ENCODE measurements at places on chromosomes 1 and 21.

DNA sequence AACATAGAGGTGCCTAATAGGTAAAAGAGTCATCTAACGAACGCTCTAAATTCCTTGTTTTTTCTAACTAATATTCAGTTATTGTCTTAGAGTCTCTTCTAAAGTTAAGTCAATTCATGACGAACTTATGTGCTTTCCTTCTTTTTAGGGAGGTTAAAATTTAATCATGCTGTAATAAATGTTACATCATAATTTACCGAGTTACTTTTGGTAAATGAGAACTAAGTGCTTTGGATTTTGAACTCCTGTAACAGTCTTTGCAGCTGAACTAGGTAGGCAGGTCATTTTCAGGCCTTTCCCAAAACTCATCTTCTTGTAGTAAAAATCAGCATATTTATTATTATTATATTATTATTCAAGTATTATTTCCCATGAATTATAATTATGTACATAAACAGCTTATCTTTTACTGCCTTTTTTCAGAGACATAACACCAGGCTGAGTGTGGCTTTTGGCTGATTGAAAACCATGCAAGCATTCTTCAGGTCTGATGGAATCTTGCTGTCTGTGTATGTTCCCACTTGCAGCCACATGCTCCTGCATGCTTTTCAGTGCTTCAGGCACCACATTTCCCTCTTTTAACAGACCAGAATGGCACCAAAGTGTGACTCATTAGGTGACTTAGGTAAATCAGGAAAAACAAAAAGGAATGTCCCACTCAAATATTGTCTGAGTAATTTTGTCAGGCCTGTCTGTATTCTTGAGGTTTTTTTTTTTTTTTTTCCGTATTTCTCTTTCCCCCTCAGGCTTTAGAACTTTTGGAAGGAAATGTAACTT is 81.0 kb upstream of the CD55 start:
- no peak for DNase-seq

DNA sequence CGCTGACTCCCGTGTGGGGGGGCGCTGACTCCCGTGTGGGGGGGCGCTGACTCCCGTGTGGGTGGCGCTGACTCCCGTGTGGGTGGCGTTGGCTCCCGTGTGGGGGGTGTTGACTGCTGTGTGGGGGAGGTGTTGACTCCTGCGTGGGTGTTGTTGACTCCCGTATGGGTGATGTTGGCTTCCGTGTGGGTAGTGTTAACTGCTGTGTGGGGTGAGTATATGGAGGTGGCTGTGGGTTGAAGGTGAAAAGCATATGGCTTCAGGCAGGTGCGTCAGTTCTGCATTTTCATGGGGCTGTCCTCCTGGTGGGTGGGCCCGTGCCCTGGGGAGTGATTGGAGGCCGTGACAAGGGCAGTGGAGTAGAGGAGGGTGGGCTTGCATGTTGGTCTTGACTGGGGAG is 7.9 kb downstream of the PLCH2 start:
- no peak for DNase-seq

DNA sequence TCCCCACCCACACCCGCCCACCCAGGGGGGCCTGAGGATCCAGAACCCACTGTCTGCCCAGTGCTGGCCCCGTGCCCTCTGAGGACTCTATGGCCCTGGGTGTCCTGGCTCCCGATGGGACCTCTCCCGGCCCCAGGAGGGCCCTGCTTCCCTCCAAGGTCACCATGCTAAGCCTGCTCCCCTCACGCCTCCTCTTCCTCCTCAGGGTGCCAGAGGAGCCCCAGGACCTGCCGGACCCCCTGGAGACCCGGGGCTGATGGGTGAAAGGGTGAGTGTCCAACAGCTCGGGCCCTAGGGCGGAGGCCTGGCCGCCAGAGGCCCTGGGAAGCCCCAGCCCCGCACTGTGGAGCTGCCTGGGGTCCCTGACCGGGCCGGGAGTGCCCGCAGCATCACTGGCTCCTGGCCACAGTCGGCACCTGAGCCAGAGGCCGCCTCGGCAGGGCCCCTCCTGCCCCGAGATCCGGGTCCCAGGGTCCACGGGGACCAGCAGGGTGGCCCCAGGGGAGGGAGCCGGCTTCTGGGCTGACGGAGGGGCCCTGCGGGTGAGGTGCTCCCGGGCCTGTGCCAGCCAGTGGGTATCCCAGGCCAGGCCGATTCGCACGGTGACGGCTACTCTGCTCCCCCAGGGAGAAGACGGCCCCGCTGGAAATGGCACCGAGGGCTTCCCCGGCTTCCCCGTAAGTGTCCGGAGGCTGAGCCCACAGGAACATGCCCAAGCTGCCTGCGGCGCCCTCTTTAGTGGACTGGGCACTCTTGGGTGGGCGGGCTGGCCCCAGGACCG is 16.1 kb downstream of the COL6A1 start:
- DNase-seq = no peak

- DNase-seq = no peak
These were observed 49.8 kb downstream of the SKI start for GRCh38 chr1:2277741-2278488.

DNA sequence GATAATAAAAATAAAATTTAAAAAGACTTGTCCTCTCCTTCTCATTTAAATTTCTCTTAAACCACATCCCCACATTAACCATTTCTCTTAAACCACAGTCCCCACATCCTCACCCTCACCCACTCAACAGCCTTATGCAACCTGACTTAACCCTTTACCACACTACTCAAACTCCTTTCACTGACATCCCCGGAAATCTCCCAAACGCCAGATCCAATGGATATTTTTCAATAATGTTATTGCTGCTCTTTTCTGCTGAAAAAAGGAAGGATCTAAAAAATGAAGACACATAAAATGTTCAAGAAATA is 54.2 kb upstream of the EEIG2 start:
- peak; percentile 74 for DNase-seq

- DNase-seq = no peak
These were observed 1.4 kb upstream of the TBX19 start for GRCh38 chr1:168279253-168279652.

- DNase-seq = no peak
These were observed 80.7 kb upstream of the MROH9 start for GRCh38 chr1:170854677-170855076.

DNA sequence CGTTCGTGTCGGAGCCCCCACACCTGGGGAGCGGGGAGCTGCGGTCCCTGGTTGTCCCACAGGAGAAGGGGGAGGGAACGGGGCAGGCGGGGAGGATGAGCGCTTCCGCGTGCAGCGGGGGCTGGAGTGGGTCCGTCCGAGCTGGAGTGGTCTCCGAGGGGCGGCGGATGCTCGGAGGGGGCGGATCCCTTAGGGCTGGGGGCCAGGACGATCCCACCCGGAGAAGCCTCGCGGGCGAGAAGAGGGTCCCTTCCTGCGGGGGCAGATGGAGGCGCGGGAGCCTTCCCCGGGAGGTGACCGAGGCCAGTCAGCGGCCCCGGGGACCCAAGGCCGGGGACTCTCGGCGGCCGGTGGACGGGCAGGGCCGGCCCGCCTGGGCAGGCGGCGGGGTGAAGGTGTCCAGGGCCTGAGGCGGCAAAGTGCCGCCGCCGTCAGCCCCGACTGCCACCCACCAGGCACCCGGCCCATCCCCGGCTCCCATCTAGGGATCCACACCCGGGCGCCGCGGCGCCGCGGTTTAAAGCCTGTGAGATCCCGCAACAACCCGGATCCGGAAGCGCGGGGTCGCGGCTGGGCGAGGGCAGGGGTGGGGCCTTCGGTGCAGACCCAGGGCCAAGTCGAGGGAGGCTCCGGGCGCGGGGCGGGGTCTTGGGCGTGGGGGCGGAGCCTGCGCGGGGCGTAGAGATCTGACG is 5.3 kb upstream of the CCDC27 start:
- peak; percentile 31 for DNase-seq

- no peak for DNase-seq
These were observed 176.9 kb upstream of the DEPDC1 start for GRCh38 chr1:68673771-68674170.

- peak; percentile 54 for DNase-seq
These were observed 10.2 kb upstream of the IL10 start for GRCh38 chr1:206782448-206782847.

DNA sequence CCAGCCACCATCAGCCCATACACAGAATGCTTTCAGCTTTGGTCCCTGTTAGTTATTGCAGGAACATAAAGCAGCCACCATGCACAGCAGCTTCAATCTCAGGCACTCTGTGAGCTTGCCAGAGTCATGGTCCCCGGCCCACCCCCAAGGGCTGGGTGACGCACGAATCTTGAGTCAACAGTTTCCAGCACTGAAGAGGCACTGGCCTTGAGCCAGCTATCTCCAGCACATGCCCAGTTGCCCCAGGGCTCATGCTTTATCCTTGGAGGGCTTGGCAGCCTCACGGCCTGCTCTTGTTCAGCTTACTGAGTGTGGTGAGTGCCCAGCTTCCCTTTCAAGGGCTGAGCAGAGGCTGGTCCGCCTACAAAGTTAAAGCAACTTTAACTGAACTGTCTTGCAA is 200.7 kb upstream of the RAB4A start:
- DNase-seq = peak; percentile 29

DNA sequence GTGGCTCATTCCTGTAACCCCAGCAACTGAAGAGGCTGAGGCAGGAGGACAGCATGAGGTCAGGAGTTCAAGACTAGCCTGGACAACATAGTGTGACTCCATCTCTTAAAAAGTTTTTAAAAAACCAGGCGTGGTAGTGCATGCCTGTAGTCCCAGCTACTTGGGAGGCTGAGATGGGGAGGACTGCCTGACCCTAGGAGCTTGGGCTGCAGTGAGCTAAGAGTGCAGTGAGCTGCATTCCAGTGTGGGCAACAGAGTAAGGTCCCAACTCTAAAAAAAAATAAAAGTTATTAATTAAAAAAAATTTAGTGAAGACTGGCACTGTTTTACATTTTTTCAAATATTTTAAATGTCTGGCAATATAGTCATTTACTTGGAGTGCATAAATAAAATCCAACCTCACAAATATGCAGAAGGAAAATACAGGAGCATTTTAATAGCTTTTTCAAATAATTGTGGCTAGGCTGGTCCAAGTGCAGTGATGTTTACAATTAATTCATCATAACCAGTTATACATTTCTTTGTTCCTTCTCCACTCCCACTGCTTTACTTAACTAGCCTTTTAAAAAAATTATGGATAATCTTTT is 10.8 kb downstream of the ZBTB8OS start:
- DNase-seq = no peak

DNA sequence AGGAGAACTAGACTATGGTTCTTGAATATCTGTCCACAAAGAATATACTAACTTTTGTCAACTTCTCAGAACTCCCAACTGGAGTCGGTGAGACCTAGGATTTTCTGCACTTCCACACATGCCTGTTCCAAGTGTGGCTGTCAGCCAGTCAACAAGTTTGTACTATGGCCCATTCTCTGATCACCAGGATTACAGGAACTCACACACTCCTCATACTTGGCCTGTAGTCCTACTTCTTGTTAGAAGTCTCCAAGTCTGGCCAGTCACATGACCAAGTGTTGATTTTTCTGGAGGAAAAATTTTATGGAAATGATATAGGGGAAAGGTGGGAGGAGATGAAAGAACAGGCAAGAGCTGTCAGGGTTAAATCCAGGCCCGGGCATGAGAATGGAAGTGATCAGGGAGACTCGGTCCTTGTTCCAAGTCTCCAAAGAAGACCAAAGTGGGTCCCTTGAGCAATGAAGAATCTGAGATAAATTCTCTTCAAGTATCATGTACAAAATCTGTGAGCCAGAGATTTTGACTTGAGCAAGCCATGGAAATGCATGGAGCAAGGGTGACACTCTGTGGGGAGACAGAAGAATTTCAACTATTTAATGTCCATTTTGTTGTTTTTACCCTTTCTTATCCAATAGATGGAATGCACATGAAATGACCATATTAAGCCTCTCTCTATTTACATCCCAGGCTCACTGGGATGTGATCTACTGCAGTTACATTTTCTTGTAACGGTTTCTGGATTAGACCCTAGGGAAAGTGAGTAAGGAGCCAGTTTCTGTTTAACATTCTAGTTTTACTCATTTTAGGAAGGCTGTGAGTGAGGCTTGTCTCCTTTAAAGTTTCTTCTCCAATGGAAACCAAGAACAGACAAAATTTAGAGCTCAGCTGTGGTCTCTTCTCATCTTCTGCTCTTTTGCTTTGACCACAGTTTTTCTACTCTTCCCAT is 320.9 kb downstream of the ASTN1 start:
- DNase-seq = no peak

DNA sequence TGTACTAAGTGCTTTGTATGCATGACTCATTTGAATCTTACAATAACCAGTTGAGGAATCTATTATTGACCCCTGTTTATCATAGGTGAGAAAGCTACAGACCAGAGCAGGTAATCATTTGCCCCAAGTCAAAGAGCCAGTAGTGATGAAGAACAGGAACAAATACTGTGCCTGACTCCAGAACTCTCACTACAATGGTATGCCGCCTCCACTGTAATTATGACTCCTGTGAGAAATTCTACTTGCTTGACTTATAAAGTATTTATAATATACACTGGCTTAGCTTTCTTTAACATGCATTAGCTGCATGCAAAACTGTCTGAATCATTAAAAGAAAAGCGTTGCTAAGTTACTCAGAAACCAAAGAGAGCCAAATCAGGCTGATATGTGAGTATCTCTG is 92.6 kb downstream of the ZNF281 start:
- no peak for DNase-seq

GRCh38 chr1:99327357-99327756 is 63.1 kb downstream of the PLPPR4 start:
- no peak for DNase-seq

- no peak for DNase-seq
These were observed 359.9 kb downstream of the PCP4 start for GRCh38 chr21:40227096-40227495.
